ENCODE measurements at places on chromosomes 2 and 18.

DNA sequence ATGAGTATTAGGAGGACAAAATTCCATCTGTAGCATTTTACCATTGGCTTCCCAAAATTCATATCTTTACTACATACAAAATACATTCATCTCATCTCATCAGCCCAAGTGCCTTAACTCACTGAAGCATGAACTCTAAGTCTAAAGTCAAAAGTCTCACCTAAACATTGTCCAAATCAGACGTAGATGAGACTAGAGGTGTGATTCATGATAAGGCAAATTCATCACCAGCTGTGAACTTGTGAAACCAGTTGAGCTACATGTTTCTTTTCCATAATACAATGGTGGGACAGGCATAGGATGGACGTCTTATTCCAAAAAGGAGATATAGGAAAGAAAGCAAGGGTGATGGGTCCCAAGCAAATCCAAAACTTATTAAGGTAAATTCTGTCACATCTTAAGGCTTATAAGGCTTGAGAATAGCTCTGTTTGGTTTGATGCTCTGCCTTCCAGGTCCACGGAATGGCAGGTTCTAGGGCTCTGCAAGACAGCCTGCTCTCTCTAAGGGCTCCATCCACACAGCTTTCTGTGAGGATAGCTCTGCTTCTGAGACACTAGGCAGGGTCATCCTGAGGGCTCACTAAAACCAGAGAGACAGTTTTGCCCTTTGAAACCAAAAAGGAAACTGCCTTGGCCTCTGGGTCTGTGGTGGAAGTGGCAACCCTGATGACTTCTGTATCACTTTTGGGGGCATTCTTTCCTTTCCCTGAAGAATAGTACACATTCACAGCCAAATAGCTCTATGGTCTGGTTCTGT, 9.6 kb downstream of the IFIH1 start:
- DNase-seq: no peak

GRCh38 chr2:54604871-54605270, 118.6 kb upstream of the EML6 start:
- no peak for DNase-seq

GRCh38 chr18:3397786-3398185, 52.2 kb upstream of the TGIF1 start:
- DNase-seq: no peak

DNA sequence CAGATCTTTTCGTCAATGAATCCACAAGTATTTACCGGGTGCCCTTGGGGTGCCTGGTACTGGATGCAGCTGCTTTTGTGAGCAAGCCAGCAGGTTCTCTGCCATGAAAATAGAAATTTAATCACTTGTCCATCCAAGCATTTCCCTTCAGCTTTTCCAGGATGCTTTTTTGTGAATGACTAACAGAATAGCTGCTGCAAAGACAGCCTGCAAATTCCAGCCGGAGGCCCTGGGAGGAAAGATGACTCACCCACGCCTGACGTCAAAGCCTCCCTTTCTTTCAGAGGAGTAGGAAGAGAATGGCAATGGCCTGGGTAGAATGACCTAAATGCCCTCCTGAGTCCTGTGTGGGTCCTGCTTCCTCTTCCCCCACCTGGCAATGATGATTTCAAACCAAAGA, 111.9 kb downstream of the AP1S3 start:
- no peak for DNase-seq

GRCh38 chr2:107322416-107322815, 436.4 kb upstream of the ST6GAL2 start:
- no peak for DNase-seq

DNA sequence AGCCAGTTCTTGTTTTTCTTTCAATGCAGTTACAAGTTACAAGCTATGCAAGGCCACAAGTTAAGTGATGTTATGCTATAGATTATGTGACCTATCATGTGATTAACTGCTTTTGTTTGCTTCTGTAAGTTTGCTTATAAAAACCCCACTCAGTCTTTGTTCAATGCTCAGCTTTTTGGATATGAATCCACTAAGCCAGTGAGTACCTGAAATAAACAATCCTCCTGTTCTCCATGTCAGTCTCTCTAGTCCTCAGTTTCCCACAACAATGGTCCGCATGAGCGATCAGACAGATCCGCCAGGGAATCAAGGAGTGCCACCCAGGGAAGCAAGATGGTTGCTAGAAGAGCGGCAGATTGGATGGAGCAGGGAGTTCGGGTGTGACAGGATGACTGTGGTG, 30.7 kb upstream of the ZNF236 start:
- no peak for DNase-seq

DNA sequence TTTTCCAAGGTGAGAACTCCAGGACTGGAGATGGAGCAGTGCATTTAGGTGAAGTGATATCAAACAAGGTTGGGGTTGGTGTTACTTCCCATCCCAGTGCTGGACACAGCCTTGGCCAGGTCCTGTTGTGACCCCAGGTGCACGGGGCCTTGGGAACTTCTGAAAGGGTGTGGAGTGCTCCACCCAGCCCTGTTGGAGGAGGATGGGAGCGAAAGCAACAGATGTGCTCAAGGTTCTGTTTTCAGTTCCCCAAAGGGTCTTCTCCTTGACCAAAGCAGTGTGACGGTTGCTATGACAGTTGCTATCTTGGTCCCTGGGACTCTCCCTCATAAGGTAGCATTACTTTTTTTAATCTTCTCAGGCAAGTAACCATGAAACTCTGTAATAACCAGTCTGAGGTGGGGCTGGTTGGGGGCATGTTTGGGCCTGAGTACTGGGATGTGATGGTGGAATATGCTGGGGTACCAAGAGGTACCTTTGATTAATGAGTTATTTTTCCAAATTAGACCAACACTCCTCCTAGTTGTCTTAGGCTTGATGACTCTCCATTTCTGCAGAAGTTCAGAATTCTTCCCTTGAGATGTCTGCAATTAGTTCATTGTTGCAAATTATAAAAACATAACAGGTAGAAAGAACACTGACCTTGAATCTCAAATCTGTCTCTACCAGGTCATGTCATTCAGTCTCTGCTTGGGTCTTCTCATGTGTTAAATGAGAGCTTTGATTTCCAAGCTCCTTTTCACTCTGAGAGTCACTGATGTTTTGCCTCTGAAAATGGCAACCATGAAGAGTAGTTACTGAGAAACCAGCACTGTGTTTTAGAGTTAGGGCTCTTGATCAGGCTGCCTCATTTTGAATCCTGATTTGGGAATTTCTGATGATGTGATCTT, 154.5 kb downstream of the RPIA start:
- no peak for DNase-seq

- no peak for DNase-seq
Observed at GRCh38 chr2:12552092-12552491, 164.6 kb upstream of the TRIB2 start.

- no peak for DNase-seq
Observed at GRCh38 chr2:42007551-42007950, 40.3 kb upstream of the PKDCC start.

DNA sequence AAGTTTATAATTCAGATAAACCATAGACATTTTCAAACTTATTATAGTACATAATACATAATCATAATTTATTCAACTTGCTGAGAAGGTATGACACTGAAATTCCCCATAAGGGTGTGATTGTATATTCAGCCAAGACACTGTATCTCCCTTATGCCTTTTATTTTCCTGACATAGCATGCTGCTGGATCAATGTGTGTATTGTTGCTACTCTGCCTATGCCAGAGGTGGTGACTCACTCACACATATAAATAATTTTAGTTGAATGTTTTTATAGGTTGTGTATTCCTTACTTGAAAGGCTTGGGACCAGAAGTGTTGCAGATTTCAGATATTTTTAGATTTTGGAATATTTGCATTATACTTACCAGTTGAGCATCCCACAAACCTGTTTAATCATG, 86.8 kb downstream of the VRK2 start:
- no peak for DNase-seq
